ENCODE measurements at places on chromosomes 11 and 22.

GRCh38 chr11:16993495-16993894, 20.7 kb downstream of the PLEKHA7 start:
- no peak for DNase-seq

DNA sequence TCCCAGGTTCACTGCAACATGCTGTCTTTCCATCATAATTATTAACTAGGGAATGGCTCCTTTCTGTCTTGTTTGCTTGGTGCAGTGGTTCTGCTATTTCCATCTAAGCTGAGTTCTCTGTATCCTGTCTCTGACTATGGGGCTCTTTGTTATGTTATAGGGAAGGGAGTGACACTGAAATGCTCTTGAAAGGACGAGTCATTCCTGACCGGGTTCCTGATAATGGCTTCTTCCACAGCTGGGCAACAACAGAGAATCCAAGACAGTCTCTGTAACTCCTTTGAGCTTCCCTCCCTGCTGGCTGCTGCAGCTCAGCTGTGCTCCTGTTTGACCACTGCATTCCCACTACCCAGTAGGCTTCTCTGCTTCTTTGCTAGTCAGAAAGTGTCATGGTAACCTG, 24.1 kb downstream of the OR2AT4 start:
- no peak for DNase-seq

DNA sequence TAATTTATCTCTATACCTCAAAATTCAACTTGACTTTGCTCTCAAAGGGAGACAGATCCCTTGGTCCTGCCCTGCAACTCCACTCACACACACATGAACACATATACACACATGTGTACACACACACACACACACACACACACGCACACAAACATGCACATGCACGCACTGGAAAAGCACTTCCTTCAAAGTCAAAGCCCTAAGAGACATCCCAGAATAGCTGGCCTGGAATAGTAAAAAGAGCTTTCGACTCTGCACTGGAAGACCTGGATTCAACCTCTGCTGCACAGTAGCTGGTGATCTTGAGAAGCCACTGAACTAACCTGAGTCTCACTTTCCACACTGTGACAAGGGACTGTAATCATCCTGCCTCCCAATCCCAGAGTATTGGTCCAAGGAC, 26.8 kb downstream of the TENM4 start:
- DNase-seq = no peak

DNA sequence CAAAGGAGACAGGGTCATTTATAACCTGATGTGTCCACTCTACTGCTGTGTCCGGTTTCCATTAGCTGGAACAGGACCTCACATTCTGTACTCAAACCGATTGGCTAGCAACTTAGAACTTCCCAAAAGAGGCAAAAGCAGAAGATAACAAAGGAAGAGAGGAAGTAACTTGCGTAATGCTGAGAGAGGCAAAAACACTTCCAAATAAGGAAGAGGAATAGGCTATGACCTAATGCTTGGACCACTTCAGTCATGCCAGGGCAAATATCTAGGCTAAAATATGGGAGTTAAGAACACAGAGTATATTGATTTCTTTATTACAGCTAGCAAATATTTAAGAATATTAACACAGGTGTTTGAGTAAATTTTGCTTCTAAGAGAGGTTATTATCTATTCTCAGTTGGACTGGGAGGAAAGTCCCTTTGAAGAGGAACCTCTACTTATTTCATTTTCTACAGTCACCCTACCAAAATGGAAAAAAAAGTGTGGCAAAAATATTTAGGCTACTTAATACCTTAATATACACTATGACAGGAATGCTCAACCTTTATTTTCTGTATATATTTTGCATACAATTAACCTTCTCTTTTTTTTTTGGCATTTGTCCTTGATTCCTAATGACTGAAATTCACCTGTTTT, 499.8 kb upstream of the CHORDC1 start:
- no peak for DNase-seq

- no peak for DNase-seq
These were observed 2.6 kb downstream of the VSIG10L2 start for GRCh38 chr11:125948278-125949051.

GRCh38 chr11:48020092-48020755, 39.9 kb downstream of the PTPRJ start:
- DNase-seq = no peak

GRCh38 chr11:86632499-86633269, 39.7 kb downstream of the ME3 start:
- no peak for DNase-seq

GRCh38 chr11:61854206-61854895, 26.3 kb downstream of the FADS2 start:
- no peak for DNase-seq

DNA sequence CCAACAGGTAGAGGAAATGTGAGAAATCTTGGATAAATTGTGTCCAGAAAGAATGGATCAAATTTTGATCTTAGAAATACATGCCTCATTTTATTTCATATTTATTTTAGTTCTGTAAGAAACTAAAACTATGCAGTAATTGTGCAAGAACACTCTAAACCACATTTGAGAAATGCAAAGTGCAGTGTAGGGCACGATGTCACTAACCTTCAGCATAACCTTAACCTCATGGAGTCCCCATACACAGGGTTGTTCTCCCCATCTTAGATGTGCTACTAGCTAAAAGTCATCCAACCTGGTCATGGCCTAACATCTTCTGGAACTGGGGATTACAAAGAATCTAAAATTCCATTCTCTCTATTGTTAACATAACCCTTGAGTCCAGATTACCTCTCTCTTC, 48.4 kb upstream of the ARHGAP42 start:
- no peak for DNase-seq

DNA sequence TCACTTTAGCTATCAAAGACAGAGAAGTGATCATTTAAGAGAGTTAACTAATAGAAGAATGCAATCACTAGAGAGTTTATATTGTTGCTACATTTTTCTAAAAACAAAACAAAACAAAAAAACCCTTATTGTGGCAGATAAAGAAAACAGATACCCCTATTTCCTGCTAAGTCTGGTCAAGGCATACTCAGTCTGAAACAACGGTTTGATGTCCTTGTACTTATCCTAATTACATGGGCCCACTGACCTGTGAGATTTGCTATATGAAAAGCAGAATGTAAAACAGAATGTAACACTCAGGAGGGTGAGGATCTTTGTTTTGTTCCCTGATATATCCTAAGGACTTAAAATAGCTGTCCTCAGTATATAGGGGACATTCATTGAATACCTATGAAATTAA, 24.6 kb downstream of the MAML2 start:
- no peak for DNase-seq

GRCh38 chr11:110463153-110463552, 33.4 kb downstream of the FDX1 start:
- DNase-seq = peak; percentile 19

- no peak for DNase-seq
These were observed 1422.7 kb downstream of the BRD1 start for GRCh38 chr22:48404801-48405447.

- no peak for DNase-seq
These were observed 9.9 kb upstream of the CARD18 start for GRCh38 chr11:105149477-105149876.

DNA sequence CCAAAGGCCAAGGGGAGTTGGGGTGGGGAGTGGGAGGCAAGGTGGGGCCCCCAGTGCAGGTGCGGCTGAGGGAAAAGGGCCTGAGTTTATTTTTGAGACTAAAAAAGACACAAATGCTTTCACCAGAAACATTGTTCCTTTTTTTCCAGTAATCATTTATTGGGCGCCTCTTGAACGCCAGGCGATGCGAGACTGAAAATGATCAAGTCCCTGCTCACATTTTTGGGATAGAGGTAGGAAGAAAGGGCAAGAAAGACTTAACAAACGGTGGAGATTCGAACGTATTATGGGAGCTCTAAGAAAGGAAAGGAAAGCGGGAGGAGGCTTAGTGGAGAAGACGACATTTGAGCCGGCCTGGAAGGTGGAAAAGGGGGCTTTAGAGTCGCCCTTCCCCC, 796 bp upstream of the SF3B2 start:
- no peak for DNase-seq

DNA sequence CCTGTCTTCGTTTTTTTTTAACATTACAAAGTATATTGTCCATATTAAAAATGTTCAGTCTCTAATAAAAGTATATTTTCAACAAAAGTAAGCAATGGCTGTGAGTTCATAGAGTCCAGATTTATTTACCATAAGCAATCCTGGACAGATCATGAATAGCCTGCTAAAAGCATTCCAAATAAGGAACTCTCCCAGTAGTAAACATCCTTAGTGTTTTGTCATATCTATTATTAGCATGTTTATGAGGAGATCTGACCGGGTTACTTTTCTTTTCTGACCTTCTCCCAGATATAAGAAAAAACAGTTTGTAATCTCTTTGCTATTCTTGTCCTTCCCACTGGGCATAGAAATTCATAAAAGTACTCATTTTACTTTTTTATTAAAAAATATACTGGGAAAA, 403.9 kb upstream of the ANO3 start:
- DNase-seq = no peak

GRCh38 chr22:41780746-41781505, 19.6 kb upstream of the CCDC134 start:
- no peak for DNase-seq

GRCh38 chr11:116261606-116262005, 511.2 kb downstream of the BUD13 start:
- DNase-seq = no peak

DNA sequence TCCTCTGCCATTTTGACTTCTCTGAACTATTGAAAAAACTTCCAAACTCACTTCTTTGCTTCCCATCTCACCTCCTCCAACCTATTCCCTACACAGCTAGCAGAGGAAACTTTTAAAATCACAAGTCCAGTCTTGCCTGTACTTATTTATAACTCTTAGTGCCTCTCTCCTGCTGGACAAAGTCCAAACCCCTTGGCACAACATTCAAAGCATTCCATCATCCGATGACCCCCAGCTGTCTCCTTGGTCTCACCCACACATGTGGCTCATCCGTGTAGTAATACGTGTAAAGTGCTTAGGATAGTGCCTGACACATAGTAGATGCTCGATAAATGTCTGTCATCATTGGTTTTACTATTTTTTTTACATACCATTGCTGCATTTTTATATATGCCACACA, 101.4 kb downstream of the PARVA start:
- no peak for DNase-seq

GRCh38 chr11:18692941-18693760, 5.4 kb upstream of the TMEM86A start:
- no peak for DNase-seq

- DNase-seq = no peak
These were observed 1.8 kb downstream of the TMEM86A start for GRCh38 chr11:18700375-18700774.

DNA sequence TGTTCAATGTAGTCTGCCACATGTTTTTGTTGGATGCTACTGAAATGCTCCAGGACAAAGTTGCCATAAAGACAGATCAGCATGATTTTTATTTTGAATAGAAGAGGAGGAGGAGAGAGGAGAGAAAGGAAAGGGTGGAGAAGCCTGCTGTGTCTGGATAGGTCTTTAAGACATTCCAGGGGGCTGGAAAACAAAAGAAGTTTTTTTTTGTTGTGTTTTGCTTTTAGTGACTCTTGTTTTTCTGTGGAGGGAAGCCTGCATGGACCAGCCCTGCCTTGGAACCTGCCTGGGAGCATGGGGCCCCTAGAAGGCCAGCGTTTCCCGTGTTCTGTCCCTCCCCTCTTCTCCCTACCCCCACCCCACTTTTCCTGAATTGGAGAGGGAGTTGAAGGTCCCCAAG, 2.3 kb downstream of the TSPAN18 start:
- DNase-seq = no peak

GRCh38 chr11:7428196-7428595, 57.1 kb upstream of the OLFML1 start:
- no peak for DNase-seq

- no peak for DNase-seq
These were observed 39.2 kb downstream of the TMEM135 start for GRCh38 chr11:87076874-87077429.

DNA sequence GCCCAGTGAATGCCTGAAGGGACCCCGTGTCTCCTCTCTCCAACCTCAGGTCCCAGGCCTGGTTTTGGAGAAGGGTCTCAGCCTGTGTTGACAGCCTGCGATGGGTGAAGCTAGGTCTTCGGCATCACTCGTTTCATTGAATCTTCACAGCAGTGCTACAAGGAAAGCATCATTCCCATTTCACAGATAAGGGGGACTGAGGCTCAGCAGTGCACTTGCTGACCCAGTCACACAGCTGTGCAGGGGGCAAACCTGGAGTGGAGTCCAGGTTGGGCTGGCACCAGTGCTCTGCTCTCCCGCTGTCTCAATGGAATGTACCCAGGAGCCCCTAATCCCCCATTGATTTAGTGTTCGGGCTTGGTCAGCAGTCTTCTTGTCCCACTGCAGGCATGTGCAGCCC, 10.9 kb upstream of the YWHAH start:
- no peak for DNase-seq

- DNase-seq = no peak
These were observed 12.3 kb upstream of the BID start for GRCh38 chr22:17786435-17787161.

- no peak for DNase-seq
These were observed 5.6 kb downstream of the SYTL2 start for GRCh38 chr11:85805387-85805786.

DNA sequence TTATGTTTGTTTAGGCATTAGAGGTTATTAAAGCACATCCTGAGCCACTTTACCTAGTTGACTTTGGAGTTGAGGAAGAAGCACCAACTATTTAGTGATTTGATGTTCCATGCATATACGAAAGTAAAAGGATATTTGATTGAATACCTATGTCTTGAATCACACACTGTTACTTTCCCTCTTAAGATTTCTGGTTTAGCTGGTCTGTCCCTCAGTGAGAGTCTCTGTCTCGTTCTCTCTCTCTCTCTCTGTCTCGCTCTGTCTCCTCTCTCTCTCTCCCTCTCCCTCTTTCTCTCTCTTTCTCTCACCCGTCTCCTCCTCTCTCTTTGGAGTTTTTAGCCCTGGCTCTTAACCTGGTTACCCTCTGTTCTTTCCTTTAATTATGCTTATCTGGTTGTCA, 11.0 kb downstream of the CTNND1 start:
- DNase-seq = no peak

- DNase-seq = no peak
These were observed 16.6 kb downstream of the IL10RA start for GRCh38 chr11:118002541-118003423.

DNA sequence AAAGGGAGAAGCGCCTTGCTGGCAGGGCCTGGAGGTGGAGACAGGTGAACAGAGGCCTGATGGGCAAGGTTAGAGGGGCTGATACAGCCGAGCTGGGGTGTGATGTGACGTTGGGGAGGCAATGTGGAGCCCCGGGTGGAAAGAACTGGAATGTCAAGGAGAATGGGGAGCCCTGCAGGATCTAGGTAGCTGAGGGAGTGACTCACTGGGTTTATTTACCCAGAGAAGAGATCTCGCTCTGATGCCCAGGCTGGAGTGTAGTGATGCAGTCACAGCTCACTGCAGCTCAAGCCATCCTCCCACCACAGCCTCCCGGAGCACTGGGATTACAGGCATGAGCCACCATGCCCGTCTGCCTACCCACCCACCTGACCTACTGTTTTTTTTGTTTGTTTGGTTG, 1.9 kb upstream of the CYB5R3 start:
- DNase-seq = no peak

- no peak for DNase-seq
These were observed 96.2 kb downstream of the RASSF10 start for GRCh38 chr11:13105237-13105844.

GRCh38 chr11:7603031-7603781, 70.1 kb downstream of the CYB5R2 start:
- DNase-seq = no peak

- DNase-seq = no peak
These were observed 3.0 kb downstream of the UFD1 start for GRCh38 chr22:19476023-19476422.
